ENCODE measurements at places on chromosomes 1 and 21. TPM values are rescaled to one million over a fixed set of nuclear protein-coding genes. Genes with fewer than 3 reads are reported as not detected.

ZNF648 gene
- total RNA-seq: not detected

SLC30A10 gene
- not detected for total RNA-seq

PRELP gene
- total RNA-seq: not detected

AIRE gene
- total RNA-seq: 0.10 TPM

CELA3B gene
- total RNA-seq: not detected

DSCAM gene
- not detected for total RNA-seq

MFAP2 gene
- not detected for total RNA-seq

All from mononuclear cell (primary cell).